ENCODE measurements at places on chromosomes 4 and X.

- no peak for DNase-seq
These were observed 98.7 kb downstream of the CPZ start for GRCh38 chr4:8691151-8691775.

DNA sequence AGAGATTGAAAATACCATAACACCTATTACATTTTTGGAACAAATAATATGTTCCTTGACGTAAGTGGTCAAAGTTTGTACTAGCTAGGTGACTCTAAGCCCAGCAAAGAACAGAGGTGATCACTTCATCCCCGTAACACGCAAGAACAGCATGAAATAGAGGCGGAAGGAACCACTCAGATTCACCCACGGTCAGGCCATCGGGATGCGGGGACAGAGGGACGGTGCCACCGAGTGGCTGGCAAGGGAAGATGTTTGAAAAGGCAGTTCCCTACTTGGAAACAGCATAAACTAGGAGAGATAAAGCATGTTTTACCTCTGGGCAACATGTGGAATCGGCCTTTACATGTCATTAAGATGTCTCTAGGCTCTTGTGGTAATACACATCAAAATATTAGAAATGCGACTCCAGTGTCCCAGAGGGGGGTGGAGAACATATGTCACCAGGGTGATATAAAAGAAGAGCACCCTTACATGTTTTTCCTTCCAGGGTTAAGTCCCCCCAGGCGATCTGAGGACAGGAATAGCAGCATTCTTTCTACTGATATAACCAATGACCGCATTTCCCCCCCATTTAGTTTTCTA lies 84.0 kb downstream of the PHKA2 start:
- DNase-seq = peak; percentile 19

GRCh38 chr4:95114521-95114920 lies 356.8 kb downstream of the BMPR1B start:
- no peak for DNase-seq

DNA sequence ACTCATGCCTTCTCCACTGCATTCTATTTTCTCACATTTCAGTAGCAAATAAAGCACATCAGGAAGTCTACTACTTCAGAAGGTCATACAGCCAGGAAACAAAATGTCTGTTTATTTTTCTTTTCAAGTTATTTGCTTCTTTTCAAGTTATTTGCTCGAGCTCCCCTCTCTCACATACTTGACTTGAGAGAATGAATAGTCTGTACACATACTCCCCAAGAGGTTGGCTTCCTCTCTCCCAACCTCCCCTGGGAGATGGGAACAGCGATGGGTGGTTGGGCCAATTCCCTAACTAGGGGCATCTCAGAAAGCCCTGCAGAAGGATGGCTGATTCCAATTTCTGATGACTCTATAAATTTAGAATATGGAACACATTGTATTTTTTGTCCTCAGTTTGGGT lies 64.7 kb upstream of the PTPN13 start:
- no peak for DNase-seq

DNA sequence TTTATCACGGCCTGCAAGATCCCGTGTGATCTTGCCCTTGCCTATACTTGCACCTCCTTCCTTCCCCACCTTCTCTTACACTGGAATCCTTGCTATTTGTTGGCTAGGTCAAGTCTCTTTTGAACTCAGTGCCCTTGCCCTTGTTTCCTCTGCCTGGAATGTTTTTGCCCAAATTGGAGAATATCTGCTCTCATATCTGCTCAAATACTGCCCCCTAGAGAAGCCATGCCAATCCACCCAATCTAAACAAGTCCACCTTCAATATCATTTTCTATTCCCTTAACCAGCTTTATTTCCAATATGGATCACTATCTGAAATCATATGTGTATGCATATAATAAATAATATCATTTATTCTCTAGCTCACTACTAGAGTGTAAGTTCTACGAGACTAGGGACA lies 1044.2 kb upstream of the FTHL17 start:
- DNase-seq = no peak

DNA sequence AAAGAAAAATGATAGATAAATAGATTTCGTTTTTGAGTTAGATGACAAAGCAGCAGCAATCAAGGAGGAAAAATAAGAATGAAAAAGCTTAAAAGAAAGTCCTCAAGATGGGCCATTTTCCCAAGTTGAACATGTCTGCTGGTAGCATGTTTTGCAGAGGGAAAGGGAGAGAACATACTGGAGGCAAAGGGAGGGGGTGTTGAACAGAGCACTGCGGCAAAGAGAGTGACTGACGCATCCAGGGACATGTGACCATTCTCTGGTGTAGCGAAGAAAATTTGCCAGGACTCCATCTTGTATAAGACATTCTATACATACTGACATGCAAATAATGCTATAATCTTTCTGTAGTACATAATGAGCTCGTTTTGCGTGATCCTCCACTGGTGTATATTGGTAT lies 1.2 kb downstream of the LINC00632 start:
- DNase-seq = no peak

DNA sequence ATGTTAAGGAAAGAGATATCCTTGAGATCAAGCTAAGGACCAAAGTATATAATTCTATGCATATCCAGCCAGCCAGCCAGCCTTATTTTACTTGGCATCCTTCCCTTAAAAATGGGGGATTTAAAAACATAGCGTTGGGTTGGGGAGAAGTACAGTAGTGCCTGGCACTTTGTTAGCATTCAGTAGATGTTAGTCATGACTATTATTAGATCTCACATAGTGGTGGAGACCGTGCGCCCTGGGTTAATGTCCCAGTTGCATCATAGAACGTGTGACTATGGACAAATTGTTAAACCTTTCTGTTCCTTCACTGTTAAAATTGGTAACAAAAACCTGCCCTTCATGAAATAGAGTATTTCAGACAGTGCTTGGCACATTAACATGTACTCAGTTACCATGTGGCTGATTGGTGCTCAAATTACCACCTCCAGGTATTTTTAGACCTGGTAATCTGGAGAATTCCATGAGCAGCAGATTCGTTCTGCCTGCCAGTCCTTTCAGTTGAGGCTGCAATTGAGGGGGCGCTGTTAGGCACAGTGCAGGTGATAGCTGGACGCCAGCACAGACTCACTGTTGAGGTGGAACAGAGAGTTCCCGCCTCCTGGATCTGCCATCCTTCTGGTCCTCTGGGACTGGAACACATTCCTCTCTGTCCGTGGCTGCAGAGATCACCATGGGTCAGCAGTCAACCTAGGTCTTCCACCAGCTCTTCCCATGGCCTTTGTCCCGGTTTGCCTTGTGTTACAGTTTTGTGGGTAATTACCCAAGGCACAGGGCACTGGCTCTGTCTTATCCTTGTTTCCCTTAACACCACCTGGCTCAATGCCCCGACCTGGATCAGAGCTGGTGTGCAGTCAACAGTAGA lies 31.7 kb downstream of the RBBP7 start:
- no peak for DNase-seq

- no peak for DNase-seq
These were observed 121.9 kb upstream of the ANK2 start for GRCh38 chr4:112927544-112927943.

DNA sequence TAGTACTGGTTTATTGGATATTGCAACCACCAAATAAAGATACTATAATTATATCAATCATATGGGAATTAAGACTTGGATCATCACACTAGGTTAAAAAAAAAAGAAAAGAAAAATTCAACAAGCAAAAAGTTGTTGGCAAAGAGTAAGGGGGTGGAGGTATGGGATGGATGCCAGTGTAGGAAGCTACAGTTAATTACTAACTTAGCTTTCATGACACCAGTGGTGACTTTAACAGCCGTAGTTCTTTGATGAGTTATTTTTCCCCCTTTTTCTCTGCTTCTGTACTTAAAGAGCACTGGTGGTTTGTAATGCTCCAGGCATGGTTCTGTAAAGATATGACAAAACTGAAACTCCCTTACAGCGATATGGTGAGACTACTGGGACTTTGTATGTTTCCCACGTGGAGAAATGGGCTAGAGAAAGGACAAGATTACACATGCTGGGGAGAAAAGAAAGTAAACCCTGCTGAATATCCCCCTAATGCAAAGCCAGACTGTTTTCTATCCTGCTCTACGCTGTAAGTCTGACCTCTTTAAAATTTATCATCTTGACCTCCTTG lies 210.8 kb downstream of the SPOCK3 start:
- no peak for DNase-seq

- DNase-seq = no peak
These were observed 262.3 kb upstream of the EMCN start for GRCh38 chr4:100780126-100780525.

GRCh38 chrX:151680805-151681204 lies 14.5 kb upstream of the PRRG3 start:
- peak; percentile 5 for DNase-seq

GRCh38 chr4:113292371-113293042 lies 243.1 kb downstream of the ANK2 start:
- no peak for DNase-seq

DNA sequence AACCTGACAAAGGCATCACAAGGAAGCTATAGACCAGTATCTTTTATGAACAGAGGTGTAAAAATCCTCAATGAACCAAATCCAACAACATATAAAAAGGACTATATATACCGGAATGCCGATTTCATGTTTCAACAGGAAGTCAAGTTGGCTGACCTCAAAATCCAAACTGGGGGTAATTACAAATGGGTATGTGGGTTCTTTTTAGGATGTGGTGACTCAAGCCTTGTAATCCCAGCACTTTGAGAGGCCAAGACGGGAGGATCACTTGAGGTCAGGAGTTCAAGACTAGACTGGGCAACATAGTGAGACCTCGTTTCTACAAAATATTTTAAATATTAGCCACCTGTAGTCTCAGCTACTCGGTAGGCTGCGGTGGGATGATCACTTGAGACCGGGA lies 10.4 kb downstream of the PRSS48 start:
- no peak for DNase-seq

GRCh38 chr4:73613130-73613529 lies 7.1 kb downstream of the RASSF6 start:
- no peak for DNase-seq

- DNase-seq = no peak
These were observed 2110.0 kb downstream of the PCDH7 start for GRCh38 chr4:32830160-32830559.

DNA sequence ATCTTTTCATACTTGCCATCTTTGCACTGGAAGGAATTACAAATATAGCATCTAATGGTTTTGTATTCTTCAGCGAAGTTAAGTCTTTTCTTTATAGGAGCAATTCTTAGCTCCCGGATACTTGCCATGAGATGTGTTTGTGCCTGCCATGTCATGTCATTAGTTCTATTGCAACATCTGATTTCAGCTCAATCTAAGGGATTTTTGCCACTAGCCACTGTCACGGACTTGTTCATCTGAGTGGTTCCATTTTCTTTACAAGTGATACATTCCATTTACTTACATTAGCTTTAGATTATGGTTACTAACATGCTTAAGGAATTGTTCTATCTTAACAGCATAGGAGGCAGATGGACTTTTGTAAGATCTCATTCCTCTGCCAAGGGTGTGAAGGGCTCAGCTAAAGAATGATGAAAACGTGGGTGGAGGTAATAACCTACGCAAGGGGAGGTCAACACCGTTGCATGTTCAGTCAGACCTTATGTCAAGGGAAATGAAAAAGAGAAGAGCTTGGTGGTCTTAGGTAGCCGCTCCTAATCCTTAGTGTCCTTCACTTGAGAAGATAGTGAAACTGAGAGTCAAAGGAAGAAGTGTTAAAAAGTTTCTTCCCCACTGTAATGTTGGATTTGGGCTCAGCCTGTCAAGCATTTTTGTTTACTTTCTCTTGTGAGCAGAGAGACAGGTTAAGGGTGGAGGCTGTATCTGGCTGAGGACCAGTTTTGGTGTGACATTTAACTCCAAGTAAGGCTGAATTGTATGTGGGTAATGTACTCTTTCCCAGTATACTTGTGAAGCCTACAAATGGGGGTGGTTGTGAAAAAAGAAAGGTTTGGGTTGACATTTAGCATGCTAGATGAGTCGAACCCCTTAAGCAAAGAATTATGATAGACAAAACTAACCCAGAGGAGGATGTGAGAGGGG lies 3.6 kb upstream of the KLHL2 start:
- no peak for DNase-seq
